ENCODE measurements at places on chromosomes 13 and 19.

DNA sequence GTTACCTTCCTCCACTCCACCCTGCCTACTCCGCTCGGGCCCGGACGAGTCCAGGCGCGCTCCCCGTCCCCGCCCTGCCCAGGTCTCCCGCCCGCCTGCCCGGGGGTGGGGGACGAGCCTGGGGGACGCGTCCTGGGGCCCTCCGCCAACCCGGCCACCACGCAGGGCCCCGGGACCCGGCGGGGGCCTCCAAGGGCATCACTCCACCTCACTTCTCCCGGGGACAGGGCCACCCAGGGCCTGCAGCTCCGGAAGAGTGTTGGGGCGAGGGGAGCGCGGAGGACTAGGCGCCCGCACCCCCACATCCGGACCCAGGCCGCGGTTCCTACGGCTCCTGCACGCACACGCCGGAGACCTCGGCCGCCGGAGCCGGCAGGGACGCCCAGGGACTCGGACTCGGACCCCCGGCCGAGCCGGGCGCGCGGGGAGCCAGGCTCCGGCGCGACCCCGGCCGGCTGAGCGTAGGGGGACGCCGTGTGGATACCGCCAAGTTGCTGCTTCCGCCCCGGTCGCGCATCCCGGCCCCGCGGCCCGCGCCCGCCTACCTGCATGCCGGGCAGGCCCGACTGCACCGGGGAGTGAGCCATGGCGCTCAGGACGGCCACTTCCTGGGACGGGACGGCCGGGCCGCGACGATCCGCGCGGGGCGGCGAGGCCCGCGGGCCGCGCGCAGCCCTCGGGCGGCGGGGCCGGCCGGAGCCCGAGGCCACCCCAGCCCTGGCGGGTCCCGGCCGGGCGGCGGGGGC, 534 bp downstream of the STK24 start:
- no peak for DNase-seq

DNA sequence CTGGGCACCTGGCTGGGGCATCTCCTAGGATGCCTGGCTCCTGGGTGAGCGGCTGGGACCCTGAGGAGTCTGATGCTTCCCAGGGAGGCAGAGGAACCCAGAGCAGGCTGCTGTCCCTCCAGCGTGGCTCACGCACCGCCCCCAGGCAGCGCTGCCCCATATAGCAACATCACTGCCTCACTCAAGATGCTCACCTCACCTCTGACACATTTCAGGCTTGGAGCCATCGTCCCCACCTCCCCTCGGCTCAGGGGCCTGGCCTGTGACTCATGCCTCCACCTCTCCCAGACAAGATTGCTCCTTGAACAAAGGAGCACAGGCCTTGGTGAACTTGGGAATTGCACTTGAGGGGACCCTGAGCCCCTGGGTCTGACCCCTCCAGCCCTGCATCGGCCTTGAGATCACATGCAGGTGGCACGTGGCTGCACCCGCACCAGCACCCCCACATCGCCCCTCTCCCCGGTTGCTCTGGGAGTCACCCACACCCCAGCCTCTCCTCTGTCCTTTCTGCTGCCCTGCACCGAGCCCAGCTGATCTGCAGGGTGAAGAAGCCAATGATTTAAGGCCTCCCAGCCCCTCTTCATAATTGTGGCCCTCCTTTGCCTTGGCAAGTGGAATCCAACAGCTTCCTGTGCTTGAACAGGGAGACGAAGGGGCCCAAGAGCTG, 11.2 kb downstream of the CEBPA start:
- no peak for DNase-seq

GRCh38 chr19:56663931-56664500, 7.5 kb downstream of the ZNF835 start:
- no peak for DNase-seq

- DNase-seq: no peak
These were observed 201.8 kb downstream of the COL4A1 start for GRCh38 chr13:110105136-110105535.

GRCh38 chr19:48842789-48843162, 6.5 kb upstream of the HSD17B14 start:
- peak; percentile 39 for DNase-seq

- DNase-seq: no peak
These were observed 168.0 kb downstream of the EFNB2 start for GRCh38 chr13:106367361-106367971.

DNA sequence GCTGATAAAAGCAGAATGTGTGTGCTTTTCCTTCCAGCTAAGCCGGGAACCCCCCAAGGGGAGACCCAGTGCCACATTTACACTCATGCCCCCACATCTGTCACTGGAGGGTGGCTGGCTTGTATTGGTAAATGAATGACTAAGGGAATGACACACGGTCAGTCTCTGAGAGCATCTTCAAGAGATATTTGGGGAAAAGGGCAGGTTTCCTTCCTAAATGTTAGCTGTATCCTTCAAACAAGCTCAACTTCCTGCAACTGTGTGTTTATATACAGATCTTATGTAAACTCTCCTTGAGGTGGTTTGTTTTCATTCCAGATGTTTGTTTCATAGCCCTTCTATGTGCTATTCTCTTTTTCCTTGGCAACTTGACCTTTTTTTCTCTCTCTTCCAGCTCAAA, 192.6 kb downstream of the COL4A1 start:
- DNase-seq: peak; percentile 24

DNA sequence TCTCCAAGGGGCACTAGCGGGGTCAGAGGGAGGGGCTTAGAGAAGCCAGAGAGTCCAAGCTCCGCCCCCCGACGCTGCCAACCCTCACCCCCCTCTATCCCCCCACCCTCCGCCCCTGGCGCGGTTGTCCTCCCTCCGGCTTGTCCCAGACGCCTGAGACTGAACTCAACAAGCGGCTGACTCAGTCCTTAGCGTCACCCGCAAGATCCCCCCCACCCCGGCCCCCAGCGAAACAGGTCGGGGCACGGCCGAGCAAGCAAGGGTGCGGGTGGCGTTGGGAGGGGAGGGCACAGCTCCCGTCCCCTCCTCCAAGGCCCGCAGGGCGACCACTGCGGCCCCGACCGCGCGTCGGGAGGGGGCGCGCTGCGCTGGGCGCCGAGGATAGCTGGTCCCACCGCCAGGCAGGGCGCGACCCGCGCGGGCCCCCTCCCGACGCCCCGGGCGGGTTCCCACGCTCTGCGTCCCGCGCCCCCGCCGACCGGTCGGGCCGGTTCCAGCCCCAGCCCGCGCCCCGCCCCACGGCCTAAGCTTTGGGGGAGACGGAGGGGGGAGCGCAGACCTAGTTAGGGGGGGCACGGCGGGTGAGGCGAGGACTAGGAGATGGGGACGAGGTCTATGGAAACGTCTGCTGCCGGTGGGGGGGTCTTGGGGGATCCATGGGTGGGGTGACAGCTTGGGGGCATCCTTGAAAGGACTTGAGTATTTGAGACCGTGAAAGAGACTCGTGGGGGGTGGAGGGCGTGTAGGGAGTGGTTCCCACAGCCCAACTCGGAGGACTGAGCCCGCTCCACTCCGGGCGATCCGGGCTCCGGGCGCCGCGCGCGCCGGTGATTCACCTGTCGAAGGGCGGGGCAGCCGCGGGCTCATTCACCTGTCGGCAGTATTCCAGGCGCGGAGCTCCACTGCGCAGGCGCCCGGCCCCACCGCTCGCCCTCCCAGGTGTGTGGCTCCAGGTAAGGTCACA, 5.1 kb downstream of the NOTCH3 start:
- peak; percentile 27 for DNase-seq

DNA sequence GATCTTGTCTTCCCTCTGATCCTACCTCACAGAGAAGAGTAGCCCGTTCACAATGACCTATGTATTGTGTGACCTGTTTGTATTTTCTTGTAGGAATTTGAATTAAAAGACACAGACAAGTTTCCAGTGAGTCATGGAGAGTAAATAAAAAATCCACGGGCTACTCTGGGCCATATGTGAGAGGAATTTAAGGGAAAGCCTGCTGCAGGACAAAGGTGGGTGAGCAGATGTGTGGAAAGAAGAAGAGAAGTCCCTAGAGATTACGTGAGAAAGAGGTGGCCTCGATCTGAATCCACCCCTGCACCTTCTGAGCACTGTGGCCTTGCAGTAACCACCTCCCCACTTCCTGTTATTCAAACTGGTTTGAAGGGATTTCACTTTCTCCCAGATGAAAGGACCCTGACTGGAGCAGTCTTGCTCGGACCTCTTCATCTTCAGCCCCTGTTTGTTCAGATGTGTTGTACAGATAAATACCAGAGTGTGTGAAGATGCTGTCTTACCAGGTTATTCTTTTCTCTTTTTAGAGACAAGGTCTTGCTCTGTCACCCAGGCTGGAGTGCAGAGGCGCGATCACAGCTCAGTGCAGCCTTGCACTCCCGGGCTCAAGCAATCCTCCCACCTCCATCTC, 205.4 kb downstream of the PDS5B start:
- DNase-seq: peak; percentile 33

DNA sequence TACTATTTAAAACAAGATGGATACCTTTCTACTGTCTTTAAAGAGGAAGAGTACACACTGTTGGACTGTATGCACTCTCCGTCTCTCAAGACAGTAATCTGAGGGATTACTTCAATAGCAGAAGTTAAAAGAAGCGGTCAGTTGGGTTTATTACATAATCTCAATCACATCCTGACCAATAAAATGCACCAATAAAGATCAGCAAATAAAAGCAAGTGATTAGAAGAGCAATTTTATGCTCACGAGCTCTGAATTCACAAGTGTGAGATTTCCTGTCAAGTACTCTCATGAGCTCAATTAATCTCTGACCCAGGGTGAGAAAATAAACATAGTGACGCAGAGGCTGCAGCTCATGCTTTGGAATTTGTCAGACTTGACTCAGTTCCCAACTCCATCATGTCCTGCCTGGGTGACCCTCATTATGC, 12.2 kb downstream of the ABCC4 start:
- DNase-seq: peak; percentile 25

DNA sequence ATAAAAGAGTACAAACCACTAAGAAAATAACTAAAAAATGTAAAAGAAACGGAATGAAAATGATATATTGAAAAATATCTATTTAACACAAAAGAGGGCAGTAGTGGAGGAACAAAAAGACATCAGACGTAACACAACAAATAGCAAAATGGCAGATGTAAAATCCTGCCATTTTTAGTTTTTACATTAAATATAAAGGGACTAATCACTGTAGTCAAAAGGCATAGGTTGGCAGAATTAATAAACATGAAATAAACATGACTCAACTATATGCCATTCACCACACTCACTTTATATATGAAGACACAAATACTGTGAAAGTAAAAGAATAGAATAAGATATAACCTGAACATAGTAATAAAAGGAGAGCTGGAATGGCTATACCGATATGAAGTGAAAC, 11.0 kb downstream of the MTUS2 start:
- DNase-seq: no peak

DNA sequence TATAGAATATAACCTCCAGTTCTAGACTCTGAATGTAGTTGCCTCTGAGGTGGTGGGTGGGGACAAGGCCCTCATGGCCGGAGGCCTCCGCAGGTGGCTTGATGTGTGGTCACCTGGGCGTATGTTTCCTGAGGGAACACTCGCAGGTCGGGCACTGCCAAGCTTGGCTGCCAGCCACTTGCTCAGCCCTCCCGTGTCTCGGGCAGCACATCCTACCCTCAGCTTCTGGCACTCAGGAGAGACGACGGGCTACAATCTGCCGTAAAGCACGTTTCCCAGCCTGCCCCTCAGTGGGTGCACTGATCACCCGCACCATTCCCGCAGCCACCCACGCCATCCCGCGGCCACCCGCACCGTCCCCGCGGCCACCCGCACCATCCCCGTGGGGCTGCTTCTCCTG, 15.2 kb downstream of the THOP1 start:
- no peak for DNase-seq

DNA sequence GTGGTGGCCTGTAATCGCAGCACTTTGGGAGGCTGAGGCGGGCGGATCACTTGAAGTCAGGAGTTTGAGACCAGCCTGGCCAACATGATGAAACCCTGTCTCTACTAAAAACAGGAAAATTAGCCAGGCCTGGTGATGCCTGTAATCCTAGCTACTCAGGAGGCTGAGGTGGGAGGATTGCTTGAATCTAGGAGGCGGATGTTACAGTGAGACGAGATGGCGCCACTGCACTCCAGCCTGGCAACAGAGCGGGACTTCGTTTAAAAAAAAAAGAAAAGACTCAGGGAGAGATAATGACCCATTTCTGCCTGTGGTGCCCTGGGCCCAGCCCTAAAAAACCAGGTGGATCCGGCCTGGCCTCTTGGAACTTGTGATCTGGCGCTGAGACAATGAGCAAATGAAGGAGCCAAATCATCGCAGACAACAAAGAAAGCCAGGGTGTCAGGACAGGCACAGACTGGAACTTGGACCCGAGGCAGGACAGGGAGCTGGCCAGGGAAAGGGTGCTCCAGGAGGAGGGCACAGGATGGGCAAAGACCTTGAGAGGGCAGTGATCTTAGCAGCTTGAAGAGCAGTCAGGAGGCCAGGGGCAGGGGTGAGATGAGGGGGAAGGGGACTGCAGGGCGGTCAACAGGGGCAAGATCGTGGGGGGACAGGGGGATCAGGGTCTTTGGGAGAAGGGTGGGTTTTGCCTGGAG, 962 bp upstream of the JAK3 start:
- no peak for DNase-seq

DNA sequence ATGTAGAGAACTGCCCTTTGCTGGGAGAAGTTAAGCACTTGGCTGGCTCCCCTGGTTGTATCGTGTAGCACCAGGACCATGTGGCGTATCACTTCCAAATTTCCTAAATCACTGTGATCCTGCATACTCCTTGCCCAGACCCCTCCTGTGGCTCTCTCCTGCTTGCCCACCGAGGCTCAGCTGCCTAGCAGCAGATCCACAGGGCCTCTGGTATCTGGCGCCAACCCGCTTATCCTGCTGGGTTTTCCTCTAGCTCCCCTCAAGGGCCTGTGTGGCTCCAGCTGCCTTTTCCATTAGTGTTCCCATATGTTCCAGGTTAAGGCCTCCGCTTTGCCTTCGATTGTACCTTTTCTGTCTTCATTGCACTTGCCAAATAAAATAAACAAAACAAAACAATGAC, 16.5 kb downstream of the LRCH1 start:
- no peak for DNase-seq

DNA sequence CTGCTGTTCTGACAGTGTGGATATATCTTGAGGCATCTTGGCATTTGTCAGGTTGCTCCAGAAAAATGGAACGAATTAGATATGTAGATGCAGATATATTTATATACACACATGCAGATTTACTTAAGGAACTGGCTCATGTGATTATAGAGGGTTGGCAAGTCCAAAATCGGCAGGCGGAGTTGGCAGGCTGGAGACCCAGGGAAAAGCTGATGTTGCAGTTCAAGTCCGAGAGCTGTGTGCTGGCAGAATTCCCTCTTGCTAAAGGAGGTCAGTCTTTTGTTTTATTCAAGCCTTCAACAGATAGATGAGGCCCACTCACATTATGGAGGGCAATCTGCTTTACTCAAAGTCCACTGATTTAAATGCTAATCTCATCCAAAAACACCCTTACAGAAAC, 24.4 kb upstream of the CSNK1A1L start:
- no peak for DNase-seq

DNA sequence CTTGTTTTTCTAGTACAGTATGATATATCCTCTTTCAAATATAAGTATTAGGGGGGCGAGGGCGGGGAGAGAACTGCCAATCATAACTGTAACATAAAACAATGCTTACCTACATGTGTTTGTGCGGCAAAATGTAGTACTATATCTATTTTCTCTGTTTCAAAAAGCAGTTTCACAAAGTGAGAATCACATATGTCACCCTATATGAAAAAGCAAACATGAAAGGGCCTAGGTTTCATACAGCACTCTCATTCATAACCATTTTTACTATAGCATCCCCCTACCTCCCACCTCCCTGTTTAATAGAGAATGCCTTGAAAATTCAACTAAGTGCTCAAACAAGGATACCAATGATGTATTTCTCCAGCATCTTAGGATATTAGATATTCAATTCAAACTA, 5.2 kb downstream of the TGDS start:
- DNase-seq: no peak

GRCh38 chr13:33927315-33927714, 109.4 kb downstream of the RFC3 start:
- DNase-seq: peak; percentile 63
